ENCODE measurements at places on chromosomes 4 and X. TPM values are rescaled to one million over a fixed set of nuclear protein-coding genes. Genes with fewer than 3 reads are reported as not detected.

Gene CPEB2
- polyA plus RNA-seq, result 10.5 TPM

Gene COX7B2
- not detected for polyA plus RNA-seq

Gene JCHAIN
- polyA plus RNA-seq, result 1.7 TPM

Gene UGT2B11
- polyA plus RNA-seq, result not detected

Gene CLCN5
- 56.1 TPM for polyA plus RNA-seq
